Bone marrow (tissue), 2 donors: ENCODE measurements at places on chromosomes 16 and 17.

GRCh38 chr17:6392609-6393350, 42.1 kb downstream of the AIPL1 start:
- DNase-seq = no peak

DNA sequence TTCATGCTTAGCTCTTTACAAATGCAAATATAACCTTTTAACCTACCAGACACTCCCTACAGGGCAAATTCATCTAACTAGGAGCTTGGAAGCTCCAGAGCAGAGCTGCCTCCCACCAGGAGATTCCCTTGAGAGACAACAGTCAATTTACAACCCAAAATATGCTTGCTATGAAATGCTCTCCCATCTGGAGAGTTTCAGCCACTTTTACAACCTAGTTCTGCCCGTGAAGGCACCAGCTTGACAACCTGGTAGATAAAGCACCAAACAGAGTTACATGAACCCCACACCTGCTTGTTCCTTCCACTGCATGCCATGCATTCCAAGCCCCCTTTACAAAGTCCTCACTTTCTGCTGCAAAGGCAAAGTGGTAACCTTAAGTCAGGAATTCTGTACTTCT, 215.3 kb upstream of the KIF2B start:
- DNase-seq = no peak

- DNase-seq = no peak
Observed at GRCh38 chr17:11353601-11354000, 112.6 kb downstream of the SHISA6 start.

DNA sequence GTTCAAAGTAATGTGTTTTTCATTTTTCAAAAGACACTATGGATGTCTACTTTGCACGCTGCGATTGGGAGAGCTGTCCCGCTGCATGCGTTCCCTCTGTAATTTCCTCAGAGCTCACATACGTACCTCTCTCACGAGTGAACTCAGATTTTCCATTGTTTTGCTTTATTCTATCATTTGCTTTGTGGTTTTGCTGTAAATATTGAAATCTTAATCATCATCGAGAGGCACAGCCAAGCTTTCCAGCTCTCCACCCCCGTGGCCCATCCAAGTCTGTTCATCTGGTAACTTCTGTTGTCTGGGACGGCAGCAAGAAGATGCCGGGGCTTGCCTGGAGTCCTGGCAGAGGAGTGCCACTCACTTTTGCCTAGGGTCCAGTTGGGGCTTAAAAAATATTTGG, 21.1 kb downstream of the TMC6 start:
- DNase-seq = no peak

DNA sequence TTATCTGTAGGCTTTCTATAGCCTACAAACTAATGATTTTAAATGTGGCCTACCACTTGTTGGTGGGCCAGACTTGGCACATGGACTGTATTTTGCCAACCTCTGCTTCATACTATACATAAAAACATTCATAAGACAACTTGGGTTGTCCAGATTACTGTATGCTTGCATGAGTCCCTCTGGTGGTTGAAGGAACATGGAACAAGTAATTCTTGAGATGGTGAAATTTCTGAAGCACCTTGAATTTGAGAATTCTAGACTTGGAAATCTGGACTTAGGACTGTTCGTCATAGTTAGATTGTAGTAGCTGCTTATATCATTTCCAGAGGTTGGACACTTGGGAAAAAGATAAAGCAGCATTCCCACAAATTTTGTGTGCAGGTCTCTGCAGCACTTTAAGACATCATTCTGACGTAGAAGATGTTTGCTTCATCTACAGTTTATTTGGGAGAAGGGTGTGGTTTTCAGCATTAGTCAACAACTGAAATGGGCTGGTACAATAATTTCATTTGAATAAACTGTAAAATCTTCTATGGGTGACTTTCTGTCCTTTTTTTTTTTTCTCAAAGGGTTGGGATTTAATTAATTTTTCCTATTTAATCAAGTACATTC, 31.2 kb downstream of the NFATC3 start:
- no peak for DNase-seq

GRCh38 chr16:50627419-50627818, 53.7 kb downstream of the SNX20 start:
- DNase-seq = peak; percentile 30

GRCh38 chr16:78562111-78562510, 462.7 kb downstream of the WWOX start:
- DNase-seq = no peak

DNA sequence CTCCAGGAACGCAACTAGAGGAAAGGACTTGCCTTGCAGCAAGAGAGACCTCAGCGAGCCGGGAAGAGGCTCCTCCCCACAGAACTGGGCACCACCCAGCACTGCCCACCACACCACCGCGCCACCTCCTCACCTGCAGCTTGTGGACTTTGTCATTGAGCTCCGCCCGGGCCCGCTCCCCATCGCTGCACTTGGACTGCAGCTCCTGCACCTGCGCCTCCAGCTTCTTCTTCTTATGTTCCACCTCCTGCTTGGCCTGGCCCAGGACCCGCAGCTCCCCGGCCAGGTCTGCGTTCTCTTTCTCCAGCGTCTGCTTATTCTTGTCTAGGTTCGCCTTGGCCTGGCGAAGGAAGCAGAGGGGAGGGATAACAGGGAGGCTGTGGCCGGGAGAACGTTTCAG, 76.7 kb downstream of the NDE1 start:
- no peak for DNase-seq

DNA sequence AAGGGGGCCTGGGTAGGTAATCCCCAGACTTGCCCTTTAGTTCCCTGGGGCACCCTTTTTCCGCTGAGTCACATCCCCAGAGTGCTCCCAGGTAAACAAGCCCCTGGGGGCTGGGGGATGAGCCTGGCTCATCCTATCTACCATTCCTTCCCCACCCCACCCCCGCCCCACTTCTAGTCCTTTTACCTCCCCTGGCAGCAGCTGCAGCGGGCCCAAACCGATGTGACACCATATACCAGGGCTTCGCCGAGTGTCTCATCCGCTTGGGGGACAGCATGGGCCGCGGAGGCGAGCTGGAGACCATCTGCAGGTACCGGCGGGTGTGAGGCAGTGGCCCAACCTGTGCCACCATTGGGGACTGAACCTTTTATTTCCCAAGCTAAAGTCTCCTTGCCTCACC, 860 bp downstream of the NRN1L start:
- DNase-seq = no peak

GRCh38 chr17:64689106-64689505, 27.0 kb upstream of the SMURF2 start:
- no peak for DNase-seq

DNA sequence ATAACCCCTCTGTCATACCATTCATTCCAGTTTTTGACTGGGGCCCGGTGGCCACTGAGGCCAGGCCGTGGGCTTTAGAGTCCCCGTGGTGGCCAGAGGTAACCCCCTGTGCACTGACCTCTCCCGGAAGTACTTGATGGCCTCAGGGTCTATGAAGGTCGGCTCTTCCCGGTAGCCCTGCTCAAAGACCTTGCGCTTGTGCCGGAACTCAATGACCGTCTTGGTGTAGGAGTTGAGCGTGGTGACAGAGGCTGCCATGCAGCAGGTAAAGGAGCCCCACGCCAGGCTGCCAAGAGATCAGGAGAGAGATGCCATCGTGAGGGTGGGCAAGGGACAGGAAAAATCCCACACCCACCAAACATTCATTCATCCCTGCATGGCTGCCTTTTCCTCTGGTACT, 234.8 kb downstream of the GSG1L start:
- no peak for DNase-seq

GRCh38 chr17:49218941-49219913, 8.7 kb downstream of the ABI3 start:
- peak; percentile 27 for DNase-seq

- no peak for DNase-seq
Observed at GRCh38 chr16:46862555-46863447, 21.4 kb upstream of the GPT2 start.

- no peak for DNase-seq
Observed at GRCh38 chr17:4135489-4135888, 7.3 kb downstream of the ZZEF1 start.

DNA sequence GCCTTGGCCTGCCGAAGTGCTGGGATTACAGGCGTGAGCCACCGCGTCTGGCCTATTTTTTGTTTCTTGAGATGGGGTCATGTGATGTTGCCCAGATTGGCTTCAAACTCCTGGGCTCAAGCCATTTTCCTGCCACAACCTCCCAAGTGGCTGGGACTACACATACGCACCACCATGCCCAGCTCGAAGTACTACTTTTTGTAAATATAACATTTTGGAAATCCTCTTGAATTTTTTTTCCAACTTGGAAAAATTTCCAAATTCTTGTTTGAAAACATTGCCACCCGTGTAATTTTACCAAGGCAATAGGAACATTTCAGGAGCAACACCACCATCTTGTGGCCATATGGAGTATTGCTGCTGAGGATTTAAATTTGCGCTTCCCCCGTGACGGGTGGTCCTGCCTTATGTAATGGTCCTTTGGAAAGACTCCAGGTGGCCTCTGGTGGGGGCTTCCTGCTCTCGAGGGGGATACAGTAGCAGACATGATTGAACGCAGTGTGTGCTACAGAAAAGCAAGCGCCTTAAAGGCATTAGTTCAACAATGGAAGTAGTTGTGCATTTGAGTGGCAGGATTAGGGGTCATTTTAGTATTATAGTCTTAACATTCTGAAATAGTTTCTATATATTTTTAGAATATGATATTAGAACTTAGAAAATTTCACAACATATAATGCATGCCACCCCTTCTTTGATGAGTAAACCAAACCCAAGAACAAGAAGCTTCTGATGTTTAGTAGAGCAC, 8.0 kb downstream of the FLYWCH1 start:
- peak; percentile 8 for DNase-seq

DNA sequence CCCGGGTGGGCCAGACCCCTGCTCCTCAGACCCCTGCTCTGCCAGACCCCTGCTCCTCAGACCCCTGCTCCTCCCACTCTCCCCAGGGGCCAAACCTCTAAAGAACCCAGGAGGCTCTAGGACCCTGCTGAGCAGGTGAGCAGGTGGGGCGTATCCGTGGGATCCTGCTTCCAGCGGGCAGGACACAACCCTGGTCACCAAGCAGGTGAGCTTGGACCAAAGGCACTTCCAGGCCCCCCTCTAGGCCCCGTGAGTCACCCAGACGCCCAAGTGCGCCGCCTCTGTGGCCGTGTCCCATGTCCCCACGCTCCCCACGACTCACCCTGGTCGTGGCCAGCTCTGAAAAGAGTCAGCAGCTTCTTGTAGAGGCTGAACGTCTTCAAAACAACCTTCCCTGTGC, 5.0 kb downstream of the CYBC1 start:
- no peak for DNase-seq

DNA sequence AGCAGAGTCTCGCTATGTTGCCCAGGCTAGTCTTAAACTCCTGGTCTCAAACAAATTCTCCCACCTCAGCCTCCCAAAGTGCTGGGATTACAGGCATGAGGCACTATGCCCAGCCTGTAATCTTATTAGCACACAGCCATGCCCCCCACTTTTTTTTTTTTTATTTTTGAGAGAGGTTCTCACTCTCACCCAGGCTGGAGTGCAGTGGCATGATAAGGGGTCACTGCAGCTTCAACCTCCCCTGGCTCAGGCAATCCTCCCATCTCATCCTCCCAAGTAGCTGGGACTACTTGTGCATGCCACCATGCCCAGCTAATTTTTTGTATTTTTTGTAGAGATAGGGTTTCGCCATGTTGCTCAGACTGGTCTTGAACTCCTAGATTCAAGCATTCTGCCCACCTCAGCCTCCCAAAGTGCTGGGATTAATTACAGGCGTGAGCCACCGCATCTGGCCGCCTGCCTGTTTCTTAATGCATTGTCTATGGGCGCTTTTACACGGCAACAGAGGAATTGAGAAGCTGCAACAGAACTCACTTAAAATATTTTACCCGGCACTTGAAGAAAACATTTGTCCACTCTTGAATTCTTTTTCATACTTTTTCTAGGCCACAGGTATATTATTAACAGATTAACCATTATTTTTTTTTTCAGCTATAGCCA, 8.8 kb upstream of the CEP20 start:
- DNase-seq = no peak

- no peak for DNase-seq
Observed at GRCh38 chr17:32564325-32564724, 77.5 kb downstream of the CDK5R1 start.

DNA sequence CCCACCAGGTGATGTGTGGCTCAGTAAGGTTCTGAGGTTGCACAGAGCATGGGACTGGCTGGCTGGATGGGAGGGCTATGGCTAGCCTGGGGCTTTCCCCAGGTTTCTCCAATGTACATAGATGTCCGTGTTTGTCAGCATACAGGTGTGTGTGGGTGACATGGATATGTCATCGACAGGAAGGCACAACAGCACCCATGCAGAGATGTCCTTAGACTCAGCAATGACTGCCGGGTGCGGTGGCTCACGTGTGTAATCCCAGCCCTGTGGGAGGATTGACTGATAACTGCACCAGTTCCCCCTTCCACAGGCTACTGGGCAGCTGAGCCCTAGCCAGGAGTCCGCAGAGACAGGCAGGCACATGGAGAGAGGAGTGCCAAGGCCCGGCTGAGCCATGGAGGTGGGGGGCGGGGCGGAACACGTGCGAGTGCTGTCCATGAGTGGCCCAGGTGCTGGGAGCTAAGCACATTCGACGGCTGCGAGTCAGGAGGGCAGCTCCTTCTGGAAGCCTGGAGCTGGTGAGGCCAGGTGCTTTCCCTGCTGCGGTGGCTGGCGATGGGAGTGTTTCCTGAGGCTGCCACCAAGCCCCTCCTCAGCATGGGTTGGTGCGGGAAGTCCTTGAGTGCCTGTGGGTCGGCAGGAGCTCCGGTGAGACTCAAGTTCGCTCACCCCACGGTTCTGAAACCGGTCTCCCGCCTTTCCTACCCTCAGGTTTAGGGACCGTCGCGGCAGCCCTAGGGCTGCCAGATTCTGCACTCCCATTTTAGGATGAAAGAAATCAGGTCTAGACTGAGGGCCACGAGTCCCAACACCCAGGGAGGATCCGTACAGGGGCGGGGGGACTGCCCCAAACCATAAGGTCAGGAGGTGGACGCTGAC, 858 bp upstream of the ASPSCR1 start:
- no peak for DNase-seq

DNA sequence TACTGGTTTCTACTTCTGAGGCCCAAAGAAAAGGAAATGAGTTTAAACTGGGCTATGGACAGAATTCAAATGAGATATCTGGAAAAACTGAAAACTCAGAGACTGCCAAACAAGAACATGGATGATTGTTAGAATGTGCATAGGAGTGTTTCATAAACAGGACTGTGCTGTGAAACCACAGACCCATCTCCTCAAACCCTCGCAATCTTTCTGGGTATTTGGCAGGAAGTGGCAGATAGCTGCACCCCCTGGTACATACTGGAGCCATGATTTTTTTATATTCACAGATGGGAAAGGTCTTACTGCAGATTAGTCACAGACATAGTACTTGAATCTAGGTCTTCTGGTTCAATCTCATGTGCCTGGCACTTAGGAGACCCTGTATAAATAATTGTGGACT, 145.0 kb downstream of the CCDC182 start:
- DNase-seq = no peak

GRCh38 chr17:60630352-60630751, 30.4 kb downstream of the PPM1D start:
- no peak for DNase-seq
